NCI-H510A treated with DMSO at 0.1 percent for 48 hours (cell line): ENCODE measurements at places on chromosomes 3 and 15.

GRCh38 chr15:29226436-29227208 lies 43.0 kb downstream of the NSMCE3 start:
- no peak for DNase-seq

- no peak for DNase-seq
Measured at GRCh38 chr3:83946049-83946448, 1012.7 kb upstream of the CADM2 start.

DNA sequence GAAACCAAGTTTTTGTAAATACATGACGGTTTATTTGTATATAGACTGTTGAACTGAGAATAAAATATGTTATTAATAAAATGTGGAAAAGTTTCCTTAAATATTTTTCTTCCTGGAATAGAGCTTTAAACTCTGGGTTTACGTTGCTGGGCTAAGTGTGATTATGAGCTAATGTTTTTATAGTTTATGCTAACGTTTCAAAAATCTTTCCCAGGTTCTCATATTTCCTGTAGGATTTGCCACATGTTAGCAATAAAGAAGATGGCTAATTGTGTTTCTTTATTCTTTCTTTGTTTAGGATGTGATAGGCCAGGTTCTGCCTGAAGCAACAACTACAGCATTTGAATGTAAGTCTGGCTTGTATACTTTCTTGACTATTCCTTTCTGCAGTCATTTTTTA lies 7.2 kb downstream of the MAP2K5 start:
- no peak for DNase-seq

- DNase-seq = no peak
Measured at GRCh38 chr3:195811756-195812155, at the start of gene MUC4. Gene MUC4, minus strand, starts transcription at chr3:195811929. Its CDS starts 112 bp downstream, at chr3:195811817.

- DNase-seq = no peak
Measured at GRCh38 chr3:151052756-151053155, 32.7 kb upstream of the MED12L start.

DNA sequence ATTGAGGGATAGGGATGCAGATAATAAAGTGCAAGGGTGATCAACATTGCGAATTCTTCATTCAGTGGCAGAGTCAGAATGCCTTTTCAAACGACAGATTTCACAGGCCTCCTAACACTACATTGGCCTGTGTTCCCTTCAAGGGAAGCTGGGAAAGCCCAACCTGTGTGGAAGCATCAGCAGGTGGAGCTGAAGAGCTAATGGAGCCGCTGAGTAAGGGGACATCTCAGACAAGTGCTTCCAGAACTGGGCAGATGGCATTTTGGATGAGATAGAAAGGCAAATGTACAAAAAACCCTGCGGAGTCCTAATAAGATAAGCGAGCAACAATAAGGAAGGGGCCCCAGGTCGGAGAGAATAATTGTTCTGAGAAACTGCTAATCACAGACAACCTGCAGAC lies 8.5 kb upstream of the SLC24A5 start:
- DNase-seq = no peak
